ENCODE measurements at places on chromosomes 7 and 10. TPM values are rescaled to one million over a fixed set of nuclear protein-coding genes. Genes with fewer than 3 reads are reported as not detected.

DNA sequence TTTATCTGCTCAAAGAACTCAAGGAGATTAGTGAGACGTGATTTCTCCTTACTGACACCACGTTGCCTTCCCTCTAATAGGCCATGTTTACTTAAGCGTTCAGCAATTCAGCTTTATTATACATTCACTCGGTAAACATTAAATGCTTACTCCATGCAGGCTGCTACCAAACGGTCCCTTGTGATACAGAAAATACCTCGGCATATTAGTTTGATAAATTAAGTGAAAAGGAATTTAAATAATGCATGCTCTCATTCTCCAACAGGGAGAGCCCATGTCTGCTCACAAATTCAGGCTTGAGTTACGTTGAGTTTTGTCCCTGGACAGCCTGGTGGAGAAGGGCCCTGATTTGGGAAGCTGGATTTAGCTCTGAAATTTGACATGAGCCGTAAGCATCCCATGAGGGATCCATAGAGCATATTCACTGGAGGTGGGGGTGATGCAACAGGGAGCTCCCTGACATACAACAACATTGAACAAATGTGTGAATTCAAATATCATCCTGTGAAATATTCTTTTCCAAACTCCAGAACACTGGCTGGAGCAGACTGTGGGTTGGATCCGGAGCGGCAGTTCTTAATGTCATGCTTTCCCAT is 86.3 kb downstream of the TBXAS1 start:
- no peak for DNase-seq

GRCh38 chr10:52256832-52257691 is 57.0 kb upstream of the DKK1 start:
- DNase-seq = no peak

DNA sequence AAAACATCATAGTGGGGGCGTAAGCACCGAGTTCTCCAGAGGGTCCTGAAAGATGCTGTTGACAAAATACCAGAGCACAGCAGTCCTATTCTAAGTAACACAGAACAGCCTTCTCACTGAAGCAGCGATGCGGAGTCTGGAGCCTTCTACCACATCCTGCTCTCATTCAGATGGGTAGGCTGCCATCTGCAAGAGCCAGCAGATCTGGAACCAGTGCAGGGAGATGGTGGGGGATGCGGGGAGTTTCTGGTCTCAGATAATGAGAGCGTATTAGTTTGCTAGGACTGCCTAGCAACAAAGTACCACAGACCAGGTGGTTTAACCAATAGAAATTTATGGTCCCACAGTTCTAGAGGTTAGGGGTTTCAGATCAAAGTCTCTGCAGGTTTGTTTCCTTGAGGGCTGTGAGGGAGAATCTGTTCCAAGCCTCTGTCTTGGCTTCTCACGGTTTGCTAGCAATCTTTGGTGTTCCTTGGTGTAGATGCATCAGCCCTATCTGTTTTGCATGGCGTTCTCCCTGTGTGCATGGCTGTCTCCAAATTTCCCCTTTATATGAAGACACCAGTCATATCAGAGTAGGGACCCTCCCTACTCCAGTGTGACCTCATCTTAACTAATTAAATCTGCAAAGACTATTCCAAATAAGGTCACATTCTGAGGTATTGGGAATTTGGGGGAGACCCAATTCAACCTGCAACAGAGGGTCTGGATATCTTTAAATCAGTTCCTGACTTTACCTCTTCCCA is 52.0 kb upstream of the STEAP1B start:
- DNase-seq = no peak

DNA sequence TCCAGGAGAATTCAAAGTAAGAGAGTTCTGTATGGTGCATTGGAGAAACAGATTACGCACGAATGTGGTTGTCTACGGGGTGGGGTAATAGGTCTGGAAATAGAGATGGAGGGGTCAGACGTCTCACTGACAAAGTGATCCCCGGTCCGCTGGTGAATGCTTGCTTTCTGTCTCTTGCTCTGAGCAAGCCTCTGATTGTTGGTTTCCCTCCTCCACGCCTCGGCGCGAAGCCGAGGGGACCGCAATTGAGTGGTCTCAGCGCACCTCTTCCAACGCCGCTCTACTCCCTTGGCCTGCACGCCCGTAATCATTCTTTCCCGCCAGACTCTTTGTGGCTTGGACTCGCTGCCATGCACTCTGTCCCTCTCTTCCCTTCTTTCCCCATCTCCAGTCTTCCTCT is 46.5 kb upstream of the PFKP start:
- DNase-seq = no peak

The ZNF394 gene
- total RNA-seq = 8.6 TPM

- no peak for DNase-seq
These were observed 21.8 kb downstream of the PWWP2B start for GRCh38 chr10:132418527-132419416.

All from left lobe of liver (tissue), 2 donors.